ENCODE measurements at places on chromosomes 7 and 10.
A peak's percentile ranks its signal among the peaks of the same experiment; 100 is the strongest.

DNA sequence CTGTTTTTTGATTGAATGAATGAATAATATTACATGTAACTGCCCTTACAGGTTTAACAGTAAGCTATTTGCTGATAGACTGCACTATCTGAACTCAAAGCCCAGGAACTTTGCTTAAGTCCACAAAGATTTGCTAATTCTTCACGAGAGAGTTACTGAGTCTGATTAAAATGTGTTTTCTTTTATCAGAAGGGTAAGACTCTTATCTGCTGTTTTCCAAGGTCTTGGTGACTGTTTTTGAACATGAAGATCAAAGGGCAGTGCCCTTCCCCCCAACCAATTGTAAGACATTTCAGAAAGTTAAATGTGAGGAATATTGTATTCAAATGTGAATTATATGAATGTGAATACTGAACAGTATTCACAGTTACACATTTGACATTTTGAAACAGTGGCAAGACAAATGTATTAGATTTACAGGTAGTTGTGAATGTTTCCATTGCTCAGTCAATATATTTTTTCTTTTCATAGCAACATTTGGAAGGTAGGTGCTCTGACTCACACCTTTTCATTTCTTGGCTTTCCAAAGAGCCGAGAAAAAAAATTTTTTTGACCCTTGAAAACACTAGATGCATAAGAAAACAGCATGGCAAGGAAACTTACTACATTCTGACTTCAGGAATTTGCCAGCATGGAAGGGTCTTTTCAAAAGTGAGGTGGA, 62.7 kb downstream of the DKK1 start:
- no peak for DNase-seq

- DNase-seq: no peak
Measured at GRCh38 chr7:154953006-154953684, 49.8 kb downstream of the PAXIP1 start.

- DNase-seq: no peak
Measured at GRCh38 chr10:24848195-24848594, 104.2 kb downstream of the PRTFDC1 start.

DNA sequence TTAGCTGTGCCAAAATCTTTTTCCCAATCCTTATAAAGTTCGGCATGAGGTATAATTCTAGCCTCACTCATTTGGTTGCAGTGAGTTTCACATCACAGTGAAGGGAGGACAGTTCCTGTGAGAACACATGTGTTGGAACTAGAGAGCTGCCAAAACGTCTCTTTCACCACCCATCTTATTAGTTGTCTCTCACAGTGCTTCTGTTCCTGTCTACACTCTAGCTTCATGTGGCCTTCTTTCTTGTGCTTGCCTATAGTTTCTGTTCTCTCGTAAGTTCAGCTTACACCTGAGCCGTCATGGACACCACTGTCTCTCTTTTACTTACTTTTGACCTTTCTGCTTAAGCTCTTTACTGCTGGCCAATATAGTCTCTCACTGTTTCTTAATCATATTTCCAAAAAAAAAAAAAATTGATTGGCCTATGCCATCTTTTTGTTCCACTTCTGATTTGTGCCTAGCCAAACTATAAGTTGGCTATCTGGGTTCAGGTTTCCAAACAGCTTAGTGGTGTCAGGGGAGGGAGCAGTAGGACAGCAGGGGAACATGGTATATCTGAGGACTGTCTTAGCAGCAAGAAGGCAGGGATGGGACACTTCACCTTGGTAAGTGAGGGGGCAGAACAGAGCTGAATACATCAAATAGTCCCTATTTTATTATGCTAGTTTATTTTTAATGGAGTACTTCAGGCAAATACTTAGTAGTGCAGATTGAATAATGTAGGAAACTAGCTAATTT, 38.0 kb downstream of the ZNRF2 start:
- DNase-seq: no peak

GRCh38 chr10:93437946-93438612, 44.1 kb downstream of the MYOF start:
- DNase-seq: peak; percentile 58

DNA sequence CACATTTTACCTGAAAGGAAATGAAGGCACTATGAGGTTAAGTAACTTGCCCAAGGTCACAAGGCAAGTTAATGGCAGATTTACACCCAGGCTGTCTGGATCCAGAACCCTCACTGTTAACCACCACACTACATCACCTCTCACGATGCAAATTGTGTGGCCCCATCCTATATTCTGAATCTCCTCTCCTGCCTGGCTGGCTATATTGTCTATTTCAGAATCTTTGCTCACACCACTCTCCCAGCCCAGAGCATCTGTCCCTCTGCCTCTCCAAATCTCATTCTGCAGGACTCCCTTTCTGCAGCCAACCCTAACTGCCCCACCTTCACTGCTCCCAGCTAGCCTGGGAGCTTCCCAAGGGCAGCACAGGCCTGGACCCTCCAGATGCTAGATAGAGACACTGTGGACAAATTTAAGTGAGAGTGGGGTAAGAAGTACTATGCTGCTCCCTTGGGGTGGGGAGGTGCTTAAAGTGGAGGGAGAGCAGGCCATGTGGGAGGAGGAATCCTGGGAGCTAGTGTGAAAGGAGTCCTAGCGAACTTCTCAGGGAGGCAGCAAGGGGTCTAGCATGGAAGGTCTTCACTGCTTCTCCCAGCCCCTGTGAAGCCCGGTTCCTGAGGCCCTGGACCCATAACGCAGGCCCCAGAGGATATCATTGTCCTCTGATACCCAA, 786 bp downstream of the CUEDC2 start:
- DNase-seq: no peak

DNA sequence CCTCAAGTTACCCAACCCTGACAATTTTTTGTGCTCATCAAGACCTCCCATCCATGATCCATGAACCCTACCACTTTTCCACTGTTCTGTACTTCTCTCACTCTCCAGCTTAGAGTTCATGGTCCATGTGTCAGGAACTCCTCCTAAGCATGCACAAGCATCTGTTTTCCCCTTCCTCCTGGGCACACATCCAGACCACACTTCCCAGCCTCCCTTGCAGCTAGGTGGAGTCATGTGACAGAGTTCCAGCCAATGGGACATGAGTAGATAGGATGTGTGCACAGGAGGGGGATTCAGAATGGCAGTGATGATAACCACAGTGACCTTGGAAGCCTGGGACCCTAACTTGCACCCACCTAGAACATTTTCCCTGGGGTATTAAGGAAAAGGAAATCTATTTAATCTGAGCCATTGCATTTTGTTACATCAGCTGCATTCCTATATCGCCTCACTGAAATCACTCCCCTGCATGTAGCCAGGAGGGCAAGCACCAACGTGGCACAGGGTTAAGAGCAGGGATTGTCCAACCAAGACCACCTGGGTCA, 9.6 kb upstream of the FRMPD2 start:
- no peak for DNase-seq

DNA sequence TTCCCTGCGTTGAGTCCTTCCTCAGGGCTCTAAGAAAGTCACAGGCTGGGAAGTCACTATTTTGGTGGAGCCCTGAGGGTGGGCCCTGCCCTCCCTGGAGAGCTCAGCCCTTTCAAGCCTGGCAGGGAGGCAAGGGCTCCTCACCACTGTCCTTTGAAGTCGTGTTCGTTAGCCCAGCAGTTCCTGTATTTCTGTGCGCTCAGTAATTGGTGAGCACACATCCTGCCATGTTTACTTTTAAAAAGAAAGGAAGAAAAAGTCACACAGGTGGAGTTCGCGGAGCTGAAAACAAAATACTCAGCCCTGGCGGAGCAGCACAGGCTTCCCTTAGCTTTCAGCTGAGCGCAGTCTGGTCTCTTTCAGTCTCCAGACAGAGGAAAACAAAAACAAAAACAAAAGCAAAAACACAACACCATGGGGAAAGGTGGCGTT, 37.1 kb downstream of the PRKCQ start:
- no peak for DNase-seq

DNA sequence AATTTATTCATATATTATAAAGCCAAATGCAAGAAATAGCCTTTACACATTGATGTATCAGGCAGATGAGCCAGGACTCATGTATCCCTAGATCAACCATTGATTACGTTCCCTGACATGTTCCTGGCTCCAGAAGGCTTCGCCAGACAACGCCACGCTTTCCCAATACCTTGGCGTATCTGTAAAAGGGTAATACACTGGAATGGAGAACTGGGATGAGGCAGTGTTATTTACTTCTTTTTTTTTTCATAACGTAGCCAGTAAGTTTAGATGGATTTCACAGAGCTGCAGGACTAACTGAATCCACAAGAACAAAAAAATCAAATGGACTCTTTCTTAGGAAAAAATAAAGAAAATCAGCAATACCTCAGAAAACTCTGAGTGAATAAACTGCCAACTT, 588.1 kb upstream of the SEMA3D start:
- no peak for DNase-seq

GRCh38 chr7:143375298-143376034, 5.7 kb upstream of the ZYX start:
- DNase-seq: no peak

DNA sequence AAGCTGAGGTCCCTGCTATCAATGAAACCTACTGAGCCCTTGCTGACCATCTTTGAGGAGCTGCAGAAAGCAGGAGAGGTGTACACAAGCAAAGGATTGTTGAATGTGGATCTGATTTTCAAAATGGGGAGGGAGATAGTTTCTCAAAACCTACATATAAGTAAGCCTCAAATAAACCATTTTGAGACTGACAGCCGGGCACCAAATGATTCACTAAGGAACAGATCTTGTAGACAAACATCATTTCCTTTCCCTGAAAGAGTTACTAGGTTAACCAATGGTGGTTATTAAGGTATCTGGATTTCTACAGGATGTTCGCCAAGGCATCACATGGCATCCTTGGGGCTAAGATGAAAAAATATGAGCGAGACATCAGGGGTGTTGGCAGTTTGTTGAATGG, 24.5 kb upstream of the RHOBTB1 start:
- no peak for DNase-seq

- DNase-seq: no peak
Measured at GRCh38 chr7:22319424-22320403, 37.2 kb downstream of the RAPGEF5 start.

DNA sequence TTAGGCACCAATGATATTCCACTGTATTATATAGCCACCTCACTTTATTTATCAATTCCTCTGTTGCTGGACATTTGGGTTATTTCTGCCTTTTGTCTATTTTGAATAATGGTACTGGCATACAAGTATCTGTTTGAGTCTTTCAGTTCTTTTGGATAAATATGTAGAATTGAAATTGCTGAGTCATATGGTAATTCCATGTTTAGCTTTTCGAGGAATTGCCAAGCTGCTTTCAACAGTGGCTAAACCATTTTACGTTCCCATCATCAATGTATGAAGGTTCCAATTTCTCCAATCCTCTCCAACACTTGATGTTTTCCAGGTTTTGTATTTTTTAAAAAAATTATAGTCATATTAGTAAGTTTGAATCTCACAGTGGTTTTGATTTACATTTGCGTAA, 42.3 kb downstream of the JMJD1C start:
- DNase-seq: no peak

GRCh38 chr7:86504229-86504628, 139.5 kb upstream of the GRM3 start:
- no peak for DNase-seq

DNA sequence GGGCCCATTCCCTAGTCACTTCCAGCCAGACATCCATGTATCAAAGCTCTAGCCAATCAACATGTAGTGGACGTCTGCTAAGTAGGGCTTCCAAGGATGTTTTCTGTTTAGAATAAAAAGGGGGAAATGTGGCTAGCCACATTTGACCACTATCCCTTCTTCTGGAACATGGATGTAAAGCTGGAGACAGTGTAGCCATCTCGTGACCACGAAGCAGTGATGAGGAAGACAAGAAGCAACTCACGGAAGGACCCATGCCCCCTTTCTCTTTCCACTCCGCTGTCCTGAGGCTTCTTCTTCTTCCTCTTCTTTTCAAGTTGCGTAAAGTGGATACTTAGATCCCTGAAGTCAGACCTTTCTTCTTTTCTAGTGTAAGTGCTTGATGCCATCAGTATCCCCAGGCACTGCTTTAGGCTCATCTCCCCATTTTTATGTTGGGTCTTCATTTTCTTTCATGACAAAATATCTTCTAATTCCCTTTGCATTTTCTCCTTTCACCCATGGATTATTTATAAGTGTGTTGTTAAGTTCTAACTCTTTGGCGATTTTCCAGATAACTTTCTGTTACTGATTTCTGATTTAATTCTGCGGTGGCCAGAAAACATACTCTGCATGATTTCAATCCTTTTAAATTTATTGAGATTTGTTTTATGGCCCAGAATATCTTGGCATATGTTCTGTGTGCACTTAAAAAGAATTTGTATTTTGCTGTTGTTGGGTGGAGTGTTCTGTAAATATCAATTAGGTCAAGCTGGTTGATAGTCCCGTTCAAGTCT, 594.5 kb downstream of the SDK1 start:
- DNase-seq: no peak
